Thyroid gland (tissue), 4 donors: ENCODE measurements at places on chromosomes 7 and 10. TPM values are rescaled to one million over a fixed set of nuclear protein-coding genes. Genes with fewer than 3 reads are reported as not detected.

- H3K27me3 ChIP-seq = no peaks in the 10 kb centered on the region
- H3K4me1 ChIP-seq = no peaks in the 10 kb centered on the region
- DNase-seq = no peak
- H3K4me3 ChIP-seq = no peak overlapping the region
- no peak overlapping the region for H3K27ac ChIP-seq
Measured at GRCh38 chr10:115831016-115831415, 442.0 kb downstream of the GFRA1 start.

DNA sequence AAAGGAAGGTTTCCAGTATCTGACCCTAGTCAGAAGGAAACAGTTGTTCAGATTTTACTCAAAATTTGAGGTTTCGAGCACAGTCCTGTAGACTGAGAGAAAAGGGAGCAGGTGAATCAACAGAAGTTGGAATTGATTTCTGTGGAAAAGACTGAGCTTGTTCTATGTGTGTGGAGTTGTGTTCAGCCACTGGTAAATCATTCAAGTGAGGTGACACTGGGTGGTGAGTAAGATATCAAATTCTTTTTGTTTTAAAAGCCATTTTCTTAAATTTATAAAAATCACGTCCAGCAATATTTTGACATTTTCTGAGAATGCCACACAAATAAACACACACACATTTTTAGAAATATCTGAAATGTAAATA is 165.1 kb downstream of the HGF start:
- H3K27me3 ChIP-seq = no peaks in the 10 kb centered on the region
- no peaks in the 10 kb centered on the region for H3K36me3 ChIP-seq
- H3K4me1 ChIP-seq = no peaks in the 10 kb centered on the region
- no peak overlapping the region for H3K27ac ChIP-seq
- H3K4me3 ChIP-seq = no peak overlapping the region

- H3K27ac ChIP-seq = no peak overlapping the region
- no peak for DNase-seq
- H3K4me3 ChIP-seq = no peak overlapping the region
- H3K4me1 ChIP-seq = no peaks in the 10 kb centered on the region
Measured at GRCh38 chr10:47354165-47354564, 6.0 kb downstream of the RBP3 start.

GRCh38 chr10:89450901-89451300 is 36.5 kb downstream of the IFIT5 start:
- DNase-seq = no peak
- H3K27ac ChIP-seq = no peak overlapping the region
- H3K27me3 ChIP-seq = no peaks in the 10 kb centered on the region
- no peaks in the 10 kb centered on the region for H3K4me1 ChIP-seq

Gene BMPER
- 0.44 TPM for total RNA-seq

Gene CDC14C
- total RNA-seq = not detected

Gene STEAP1B
- 0.40 TPM for total RNA-seq
